Activated CD4-positive, alpha-beta T cell treated with anti-CD3 and anti-CD28 coated beads, Interleukin-2, Interleukin-4, amounts not matched to agents 100 ng/mL and 50 ng/mL, durations not matched to agents 16 hours and 8 hours (primary cell): ENCODE measurements at places on chromosomes 1 and 21.

DNA sequence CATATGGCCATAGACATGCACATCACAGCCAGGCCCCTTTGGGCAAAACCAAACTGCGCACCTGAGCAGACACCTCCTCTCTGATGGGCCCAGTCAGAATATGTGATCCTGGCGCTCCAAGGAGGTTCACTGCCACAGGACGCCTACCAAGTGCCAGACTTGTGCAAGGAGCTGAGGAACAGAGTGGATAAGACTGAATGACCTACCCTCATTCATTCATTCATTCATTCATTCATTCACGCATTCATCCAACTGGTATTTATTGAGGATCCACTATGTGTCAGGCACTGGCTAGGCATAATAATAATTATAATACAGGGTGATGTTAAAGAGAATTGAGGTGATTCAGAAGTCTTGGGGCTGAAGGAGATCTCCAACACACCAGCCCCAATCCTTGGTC, 2.4 kb upstream of the IGSF21 start:
- no peak for DNase-seq

- no peak for DNase-seq
Measured at GRCh38 chr21:38954588-38955004, 148.9 kb downstream of the ETS2 start.

DNA sequence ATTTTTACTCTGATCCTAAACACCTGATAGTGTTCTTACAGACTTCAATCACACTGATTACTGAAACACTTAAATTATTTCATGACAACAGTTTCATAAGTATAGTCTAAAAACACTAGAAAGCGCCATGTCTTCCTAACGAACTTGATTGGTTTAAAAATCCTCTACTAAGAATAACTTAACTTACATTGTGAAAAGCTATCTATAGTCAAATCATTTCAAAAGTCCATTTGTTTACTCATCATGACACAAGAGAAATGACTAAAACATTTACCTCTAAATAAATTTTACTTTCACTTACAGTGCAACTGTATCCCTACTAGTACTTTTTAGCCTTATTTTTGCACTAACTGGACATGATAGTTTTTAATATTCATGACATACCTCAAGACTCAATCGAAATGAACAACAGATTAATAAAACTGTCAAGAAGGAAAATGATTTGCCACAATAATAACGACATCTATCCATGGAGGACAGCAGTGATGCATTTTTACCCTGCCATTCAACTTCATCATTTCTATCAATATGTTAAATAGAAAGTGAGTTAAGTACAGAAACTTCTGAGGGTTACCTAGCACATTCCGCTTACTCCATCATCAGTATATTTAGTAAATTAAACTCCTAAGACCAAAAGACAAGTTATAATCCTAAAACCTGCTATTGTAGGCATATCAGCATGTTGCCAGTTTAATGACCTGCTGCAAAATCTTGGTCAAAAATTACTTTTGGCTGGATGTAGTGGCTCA, 38.4 kb downstream of the AHCTF1 start:
- peak; percentile 49 for DNase-seq

DNA sequence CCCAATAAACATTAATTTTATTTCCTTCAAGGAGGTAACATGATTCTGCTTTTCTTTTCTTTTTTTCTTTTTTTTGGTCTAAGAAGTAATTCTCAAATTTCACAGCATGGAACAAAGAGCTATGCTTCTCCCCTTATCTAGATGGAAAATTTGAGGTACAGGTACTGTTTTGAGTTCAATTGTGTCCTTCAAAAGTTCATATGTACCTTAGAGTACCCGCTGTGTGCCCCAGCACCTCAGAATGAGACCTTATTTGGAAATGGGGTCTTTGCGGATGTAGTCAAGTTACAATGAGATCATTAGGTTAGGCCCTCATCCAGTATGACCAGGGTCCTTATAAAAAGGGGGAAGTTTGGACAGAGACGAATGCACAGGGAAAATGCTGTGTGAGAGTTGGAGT, 22.0 kb downstream of the ELAPOR1 start:
- no peak for DNase-seq

GRCh38 chr1:168907053-168907452, 178.0 kb upstream of the DPT start:
- DNase-seq: no peak

DNA sequence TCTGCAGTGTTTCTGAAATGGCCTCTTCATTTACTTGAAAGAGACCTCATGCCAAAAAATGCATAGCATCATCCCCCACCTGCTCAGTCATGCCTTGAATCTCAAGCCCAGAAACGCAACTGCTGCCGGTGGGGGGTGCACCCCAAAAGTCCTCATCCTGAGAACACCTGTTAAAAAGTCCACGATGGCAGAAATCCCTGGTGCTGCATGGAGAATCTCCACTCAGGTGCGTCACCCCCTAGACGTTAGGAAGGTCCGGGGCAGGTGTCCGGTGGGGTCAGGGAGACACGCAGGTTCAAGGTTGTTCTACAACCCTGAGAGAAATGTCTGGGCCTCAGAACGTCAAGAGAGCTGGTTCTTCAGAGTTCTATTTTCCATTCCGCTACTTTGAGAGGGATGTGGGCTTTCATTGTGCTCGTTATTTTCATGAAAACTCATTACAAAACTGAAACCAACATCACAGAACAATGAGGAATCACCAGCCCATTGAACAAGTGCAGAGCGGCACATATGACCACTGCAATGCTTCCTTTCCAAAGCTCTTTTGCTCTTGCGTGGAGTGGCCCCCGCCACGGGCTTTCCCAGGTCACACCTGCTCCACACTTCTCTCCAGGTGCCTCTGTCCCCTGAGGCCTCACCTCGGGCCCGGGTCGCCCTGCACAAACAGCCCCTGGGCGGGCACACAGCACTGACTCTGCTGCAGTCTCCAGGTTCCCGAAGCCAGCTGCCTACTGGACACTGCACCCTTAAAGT, 201.9 kb downstream of the TOMM20 start:
- peak; percentile 86 for DNase-seq

- DNase-seq: peak; percentile 32
Measured at GRCh38 chr1:84480650-84481049, 1.6 kb downstream of the RPF1 start.

GRCh38 chr1:85611425-85611824, 30.9 kb downstream of the CCN1 start:
- DNase-seq: no peak

DNA sequence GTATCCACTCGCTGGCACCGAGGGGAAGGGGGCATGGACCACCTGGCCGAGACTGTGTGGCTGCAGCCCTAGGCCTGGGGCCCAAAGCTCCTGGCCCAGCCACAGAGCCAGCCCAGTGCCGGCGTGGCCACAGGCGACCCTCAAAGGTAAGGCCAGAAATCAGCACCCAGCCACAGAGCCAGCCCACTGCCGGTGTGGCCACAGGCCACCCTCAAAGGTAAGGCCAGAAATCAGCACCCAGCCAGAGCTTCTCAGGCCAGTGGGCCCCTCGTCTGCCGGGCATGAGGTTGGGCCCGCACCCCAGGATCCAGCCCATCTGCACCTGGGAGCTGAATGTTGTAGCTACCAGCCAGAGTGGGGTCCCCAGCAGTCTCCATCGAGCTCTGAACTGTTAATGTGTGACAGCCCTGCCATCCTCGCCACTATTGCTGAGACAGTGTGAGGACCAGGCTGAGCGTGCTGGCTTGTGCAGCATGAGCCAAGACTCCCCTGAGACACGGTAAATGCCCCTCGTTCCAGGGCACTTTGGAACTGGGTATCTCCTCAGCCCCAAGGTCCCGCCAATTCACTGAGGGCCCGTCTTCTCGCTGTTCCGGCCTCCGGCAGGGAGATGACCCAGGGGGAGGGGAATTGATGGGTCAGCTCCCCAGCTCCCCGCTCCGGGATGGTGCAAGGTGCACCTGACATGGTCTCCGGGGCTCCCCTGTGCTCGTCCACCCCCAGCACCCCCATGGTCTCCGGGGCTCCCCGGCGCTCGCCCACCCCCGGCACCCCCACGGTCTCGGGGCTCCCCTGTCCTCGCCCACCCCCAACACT, 4.7 kb upstream of the FTCD start:
- DNase-seq: no peak

- no peak for DNase-seq
Measured at GRCh38 chr1:109802901-109803561, 39.3 kb upstream of the EPS8L3 start.

- no peak for DNase-seq
Measured at GRCh38 chr1:31666263-31666963, 21.7 kb upstream of the PEF1 start.

DNA sequence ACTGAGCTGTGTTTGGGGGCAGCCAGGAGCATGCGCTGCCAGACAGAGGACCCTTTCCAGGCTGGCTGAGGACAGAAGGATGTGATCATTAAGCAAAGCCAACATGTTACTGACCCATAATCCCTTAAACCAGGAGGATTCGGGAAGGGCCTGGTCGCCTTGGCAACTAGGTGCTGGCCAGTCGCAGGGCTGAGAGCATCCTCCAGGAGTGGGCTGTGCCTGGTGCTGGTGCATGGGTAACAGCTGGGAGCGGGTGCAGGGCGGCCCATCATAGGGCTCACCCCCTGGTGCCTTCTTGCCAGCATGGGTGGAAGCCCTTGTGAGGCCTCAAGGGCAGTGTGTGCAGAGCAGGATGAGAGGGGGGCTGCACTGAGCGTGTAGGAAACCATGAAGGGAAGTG, 17.2 kb downstream of the CDK18 start:
- no peak for DNase-seq

DNA sequence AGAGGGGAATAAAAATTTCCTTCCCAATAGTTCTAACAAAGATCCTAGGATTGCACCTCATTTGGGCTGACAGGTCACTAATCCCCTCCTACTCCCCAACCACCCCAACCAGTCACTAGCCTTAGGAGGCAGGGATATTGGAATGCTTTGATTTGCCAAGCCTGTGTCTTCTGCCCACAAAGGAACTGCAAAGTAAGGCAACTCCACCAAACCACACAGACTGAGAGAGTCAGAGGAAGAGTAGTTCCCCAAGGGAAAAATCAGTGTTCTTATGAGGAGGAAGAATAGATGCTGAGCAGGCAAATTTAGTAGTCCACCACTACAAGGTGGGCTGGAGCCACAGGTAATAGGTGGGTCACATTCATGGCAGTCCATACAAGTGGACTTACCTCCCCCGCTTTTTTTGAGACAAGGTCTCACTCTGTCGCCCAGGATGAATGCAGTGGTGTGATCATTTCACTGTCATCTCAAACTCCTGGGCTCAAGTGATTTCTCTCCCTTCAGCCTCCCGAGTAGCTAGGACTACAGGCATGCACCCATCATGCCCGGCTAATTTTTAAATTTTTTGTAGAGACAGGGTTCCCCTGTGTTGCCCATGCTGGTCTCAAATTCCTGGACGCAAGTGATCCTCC, 3.7 kb upstream of the TMEM39B start:
- no peak for DNase-seq

GRCh38 chr1:95396557-95396956, 162.5 kb downstream of the RWDD3 start:
- no peak for DNase-seq

DNA sequence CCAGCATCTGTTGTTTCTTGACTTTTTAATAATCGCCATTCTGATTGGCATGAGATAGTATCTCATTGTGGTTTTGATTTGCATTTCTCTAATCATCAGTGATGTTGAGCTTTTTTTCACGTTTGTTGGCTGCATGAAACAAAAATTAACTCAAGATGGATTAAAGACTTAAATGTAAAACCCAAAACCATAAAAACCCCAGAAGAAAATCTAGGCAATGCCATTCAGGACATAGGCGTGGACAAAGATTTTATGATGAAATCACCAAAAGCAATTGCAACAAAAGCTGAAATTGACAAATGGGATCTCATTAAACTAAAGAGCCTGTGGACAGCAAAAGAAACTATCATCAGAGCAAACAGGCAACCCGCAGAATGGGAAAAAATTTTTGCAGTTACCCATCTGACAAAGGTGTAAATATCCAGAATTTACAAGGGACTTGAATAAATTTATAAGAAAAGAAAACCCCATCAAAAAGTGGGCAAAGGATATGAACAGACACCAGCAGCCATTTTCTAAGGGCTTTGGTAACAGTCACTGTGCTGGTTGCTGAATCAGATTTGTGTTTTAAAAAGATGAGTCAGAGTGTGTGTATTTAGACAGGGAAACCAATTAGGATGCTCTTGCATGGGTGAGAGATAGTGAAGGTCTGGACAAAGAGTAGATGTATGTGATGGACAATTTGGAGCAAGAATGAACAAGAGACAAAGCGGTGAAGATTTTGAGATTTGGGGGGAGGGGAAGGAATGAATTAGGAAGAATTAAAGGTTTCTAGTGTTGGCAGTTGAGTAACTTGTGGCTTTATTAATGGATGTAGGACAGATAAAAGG, 110.7 kb downstream of the RYR2 start:
- no peak for DNase-seq

DNA sequence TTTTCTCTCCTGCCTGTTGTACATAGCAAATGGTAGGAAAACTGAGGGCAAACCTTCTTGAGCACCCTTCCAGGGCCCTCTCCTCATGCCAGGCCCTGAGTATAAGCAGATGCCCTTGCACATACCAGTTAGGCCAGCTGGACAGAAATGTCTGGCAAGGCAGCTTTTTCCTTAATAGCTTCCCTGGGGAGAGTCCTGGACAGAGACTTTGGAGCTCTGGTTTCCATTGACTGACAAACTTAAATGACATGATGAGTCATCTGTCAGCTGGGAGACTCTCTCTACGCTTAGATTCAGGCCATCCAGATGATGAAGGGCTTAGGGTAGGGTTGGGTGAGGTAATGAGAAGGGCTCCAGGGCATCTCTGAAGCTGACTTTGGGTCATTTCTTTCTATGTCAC, 317.5 kb downstream of the ASTN1 start:
- no peak for DNase-seq

GRCh38 chr21:33264561-33264960, 1.6 kb upstream of the IL10RB start:
- no peak for DNase-seq

GRCh38 chr1:170265234-170265633, 119.5 kb downstream of the NTMT2 start:
- no peak for DNase-seq

GRCh38 chr1:25026730-25027450, 96.8 kb upstream of the RUNX3 start:
- DNase-seq: no peak

GRCh38 chr21:42818328-42818749, 61.0 kb downstream of the WDR4 start:
- DNase-seq: peak; percentile 55

DNA sequence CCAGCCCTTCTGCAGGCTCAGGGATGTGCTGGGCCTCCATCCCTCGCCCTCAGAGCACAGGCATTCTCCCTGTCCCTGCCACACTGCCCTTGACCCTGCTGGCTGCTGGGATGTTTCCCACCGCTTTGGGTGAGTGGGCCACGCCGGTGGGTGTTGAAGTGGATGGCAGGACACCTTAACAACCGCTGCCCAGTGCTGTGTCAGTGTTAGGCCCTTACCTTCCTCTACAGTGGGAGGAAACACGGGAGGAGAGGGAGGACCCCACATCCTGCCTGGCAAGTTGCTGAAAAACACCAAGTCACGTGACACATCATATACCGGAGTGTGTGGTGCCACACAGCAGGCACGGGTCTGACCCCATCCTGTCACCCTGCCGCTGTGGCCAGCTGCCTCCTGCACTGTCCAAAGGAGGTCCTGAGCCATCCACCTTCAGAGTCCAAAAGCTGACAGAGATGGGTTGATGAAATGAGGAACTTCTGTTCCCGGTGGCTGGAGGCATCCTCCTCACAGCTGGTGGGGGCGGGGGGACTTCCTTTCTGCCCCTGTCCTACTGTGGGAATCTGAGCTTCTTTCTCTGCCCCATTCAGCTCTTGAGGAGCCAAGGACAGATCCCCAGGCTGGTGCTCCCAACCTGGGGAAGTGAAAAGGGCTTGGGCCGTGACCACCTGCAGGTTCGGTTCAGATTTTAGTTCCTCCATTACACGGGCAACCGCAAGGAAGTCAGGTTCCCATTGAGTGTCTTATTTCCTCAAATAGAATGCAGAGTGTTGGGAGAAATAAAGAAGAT, 3.2 kb upstream of the THEMIS2 start:
- peak; percentile 80 for DNase-seq
